ENCODE measurements at places on chromosomes 4 and X. TPM values are rescaled to one million over a fixed set of nuclear protein-coding genes. Genes with fewer than 3 reads are reported as not detected.

Gene SORCS2
- polyA plus RNA-seq = 0.36 TPM

Gene COX7B2
- not detected for polyA plus RNA-seq

Gene TMEM150C
- polyA plus RNA-seq = 1.2 TPM

Gene MAGEA4
- polyA plus RNA-seq = 0.67 TPM

Gene TEX13D
- polyA plus RNA-seq = 0.03 TPM

Gene DMP1
- polyA plus RNA-seq = not detected

Gene KIT
- polyA plus RNA-seq = 10.2 TPM

Gene CDKL2
- polyA plus RNA-seq = 1.4 TPM

Gene SPATA18
- 1.4 TPM for polyA plus RNA-seq

Gene PDCL2
- not detected for polyA plus RNA-seq

Gene RIPPLY1
- not detected for polyA plus RNA-seq

Gene RELL1
- polyA plus RNA-seq = 2.2 TPM

Gene BEX5
- not detected for polyA plus RNA-seq

Gene CDX4
- 2.3 TPM for polyA plus RNA-seq

Gene SH3BGRL
- polyA plus RNA-seq = 17.7 TPM

Gene DAPP1
- not detected for polyA plus RNA-seq

Gene CFAP99
- polyA plus RNA-seq = 0.09 TPM

Gene KIF4A
- polyA plus RNA-seq = 10.9 TPM

Gene NHS
- polyA plus RNA-seq = 2.5 TPM

Gene CDKL5
- polyA plus RNA-seq = 3.8 TPM

Gene RBM46
- 0.12 TPM for polyA plus RNA-seq

Gene GDPD2
- 68.3 TPM for polyA plus RNA-seq

Gene GSX2
- polyA plus RNA-seq = not detected

Gene AFM
- polyA plus RNA-seq = not detected

Gene XAGE3
- polyA plus RNA-seq = not detected

Gene CD40LG
- not detected for polyA plus RNA-seq

Gene TMPRSS11A
- not detected for polyA plus RNA-seq

Data from H1 (cell line).